ENCODE measurements at places on chromosomes 1 and 21.

DNA sequence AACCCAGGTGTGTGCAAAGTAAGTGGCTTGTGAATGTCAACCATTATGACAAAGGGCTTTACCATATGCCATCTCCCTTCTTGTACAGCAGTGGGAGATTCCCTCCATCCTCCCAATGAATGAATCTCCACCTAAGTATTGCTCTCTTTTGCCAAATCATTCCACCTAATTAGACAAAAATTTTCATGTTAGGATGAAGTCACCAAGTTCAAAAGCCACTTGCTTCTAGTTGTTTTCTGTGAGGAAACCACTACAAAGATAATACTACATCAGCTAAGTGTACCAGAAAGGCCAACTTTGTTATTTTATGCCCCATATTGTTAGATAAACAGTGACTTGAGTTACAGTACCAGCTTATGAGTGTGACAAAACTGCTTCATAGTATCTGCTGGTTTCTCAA, 34.3 kb downstream of the FAM78B start:
- DNase-seq = no peak

DNA sequence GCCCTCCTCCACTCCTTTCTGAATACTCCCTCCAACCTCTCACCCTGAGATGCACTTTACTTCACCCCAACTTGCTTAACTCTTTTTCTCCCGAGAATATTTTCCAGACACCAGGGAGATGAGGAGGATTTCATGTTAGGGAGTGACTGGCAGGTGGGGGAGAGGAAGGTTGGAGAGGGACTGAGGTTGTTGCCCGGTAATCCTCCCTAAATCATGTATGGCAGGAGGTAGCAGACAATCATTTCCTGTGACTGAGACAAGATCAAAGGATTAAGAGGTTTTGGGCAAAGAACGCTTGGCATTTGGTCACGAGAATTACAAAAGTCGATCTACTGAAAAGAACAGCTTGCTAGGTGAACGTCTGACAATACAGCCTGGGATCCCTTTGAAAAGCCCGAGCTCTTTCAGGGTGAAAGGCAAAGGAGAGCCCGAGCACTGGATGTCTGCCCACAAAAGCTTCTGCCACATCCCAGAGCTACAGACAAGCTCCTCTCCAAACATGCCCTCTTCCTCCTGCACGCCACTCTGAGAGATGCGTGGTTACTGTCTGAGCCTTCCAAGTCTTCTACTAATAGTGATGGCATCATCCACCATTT, 154.1 kb downstream of the DAB1 start:
- DNase-seq = no peak

- no peak for DNase-seq
These were observed 25.0 kb upstream of the BCL9 start for GRCh38 chr1:147516157-147516917.

DNA sequence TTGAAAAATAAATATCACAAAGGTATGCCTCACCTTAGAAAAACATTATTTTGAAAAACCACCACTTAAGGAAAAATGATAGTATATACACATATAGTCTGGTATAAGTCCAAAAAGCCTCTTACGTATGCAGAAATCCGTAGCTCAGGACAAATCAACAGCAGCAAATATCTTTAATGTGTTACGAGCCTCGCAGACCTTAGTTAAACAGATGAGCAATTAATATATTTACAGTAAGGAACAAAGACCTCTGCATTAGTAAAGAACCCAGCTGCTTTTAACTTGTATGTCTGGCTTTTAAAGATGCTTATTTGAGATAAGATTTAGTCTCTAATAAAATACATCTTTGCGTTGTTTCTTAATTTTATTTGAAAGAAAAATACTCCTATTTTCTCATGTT, 79.9 kb upstream of the CHRM3 start:
- DNase-seq = no peak

Data from T-helper 2 cell treated with Interferon-gamma antibody and Interleukin-4, amounts not matched to agents 5 μg/mL and 100 μg/mL, for 36 hours (primary cell).